ENCODE measurements at places on chromosomes 4 and X.

DNA sequence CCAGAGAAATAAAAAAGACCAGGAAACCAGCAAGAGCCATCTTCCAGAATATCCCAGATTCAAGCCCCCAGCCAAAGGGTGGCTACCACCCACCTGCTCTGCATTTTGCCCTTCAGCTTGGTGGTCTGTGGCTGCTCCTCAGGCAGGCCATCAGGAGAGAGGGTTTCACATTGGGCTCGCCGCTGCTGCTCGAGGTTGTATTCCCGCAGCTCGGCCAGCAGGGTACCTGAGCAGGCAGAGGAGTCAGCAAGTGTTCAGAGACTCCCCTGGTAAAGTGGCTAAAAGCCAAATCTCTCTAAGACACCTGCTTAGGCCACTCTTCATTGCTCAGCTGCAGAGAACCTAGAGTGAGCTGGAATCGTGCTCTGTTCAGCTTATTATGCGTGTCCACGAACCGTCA, 110.8 kb upstream of the HSD17B10 start:
- DNase-seq: no peak
- no peaks in the 10 kb centered on the region for H3K27me3 ChIP-seq
- H3K4me1 ChIP-seq: peaks cover 5% of the 10 kb centered on the region
- no peak overlapping the region for H3K27ac ChIP-seq
- H3K36me3 ChIP-seq: peaks cover 78% of the 10 kb centered on the region
- H3K4me3 ChIP-seq: no peak overlapping the region

DNA sequence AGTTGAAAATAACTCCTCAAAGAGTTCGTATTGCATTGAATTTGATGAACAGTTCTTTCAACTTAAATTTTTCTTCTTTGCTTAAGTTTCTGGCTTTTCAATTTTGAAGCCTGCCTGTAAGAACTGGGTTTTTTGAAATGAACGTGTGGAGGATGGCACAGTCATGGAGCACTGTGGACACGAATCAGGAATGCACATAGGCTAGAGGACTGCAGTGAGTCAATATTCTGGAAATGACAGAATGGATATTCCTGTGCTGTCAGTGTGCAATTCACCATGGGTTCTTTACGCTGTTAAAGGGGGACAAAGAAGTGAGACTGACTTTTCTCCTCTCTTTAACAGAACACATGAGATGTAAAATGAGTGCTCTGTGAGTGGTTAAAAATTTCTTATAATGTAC, 368.0 kb upstream of the AGA start:
- DNase-seq: no peak
- no peaks in the 10 kb centered on the region for H3K27me3 ChIP-seq
- H3K4me1 ChIP-seq: no peaks in the 10 kb centered on the region
- no peak overlapping the region for H3K4me3 ChIP-seq

DNA sequence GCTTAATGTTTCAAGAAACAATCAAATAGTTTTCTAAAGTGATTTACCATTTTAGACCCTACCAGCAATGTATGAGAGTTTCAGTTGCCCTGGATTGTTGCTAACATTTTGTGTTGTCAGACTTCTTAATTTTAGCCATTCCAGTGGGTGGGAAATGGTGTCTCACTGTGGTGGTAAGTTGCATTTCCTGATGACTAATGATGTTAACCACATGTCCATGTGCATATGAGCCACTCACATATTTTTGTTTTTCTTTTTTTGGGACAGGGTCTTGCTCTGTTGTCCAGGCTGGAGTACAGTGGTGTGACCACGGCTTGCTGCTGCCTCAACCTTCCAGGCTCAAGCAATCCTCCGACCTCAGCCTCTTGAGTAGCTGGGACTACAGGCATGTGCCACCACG, 48.3 kb downstream of the MED28 start:
- H3K36me3 ChIP-seq: no peaks in the 10 kb centered on the region
- no peaks in the 10 kb centered on the region for H3K4me1 ChIP-seq
- H3K4me3 ChIP-seq: no peak overlapping the region
- no peaks in the 10 kb centered on the region for H3K27me3 ChIP-seq

DNA sequence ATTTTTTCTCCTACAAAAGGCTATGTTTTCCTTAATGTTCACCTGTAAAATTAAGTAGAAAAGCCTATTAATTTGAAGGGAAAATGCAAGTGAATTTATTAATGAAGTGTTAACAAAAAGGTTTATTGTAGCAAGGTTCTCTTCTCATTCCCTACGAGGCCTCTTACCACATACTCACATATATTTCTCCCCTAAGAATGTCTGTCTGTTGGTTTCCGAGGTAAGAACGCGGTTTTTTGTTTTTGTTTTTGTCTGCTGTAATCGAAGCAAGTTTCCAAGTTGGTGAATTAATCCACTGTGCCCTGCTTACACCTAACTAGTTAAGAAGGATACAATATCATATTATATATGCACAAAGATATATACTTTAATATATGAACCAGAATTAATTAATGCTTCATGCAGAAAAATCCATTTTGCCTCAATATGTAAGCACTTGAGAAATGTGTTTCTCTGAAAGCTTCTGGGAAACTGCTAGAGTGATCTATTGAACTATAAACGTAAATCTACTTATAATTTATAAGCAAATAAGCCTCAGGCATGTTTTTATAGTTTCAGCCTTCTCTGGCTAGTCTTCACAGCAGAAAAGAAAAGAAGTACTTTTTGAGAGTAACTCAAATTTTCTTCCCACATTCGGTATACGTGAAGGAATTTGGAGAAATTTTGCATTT, 120.8 kb downstream of the EGF start:
- H3K4me3 ChIP-seq: no peak overlapping the region
- no peaks in the 10 kb centered on the region for H3K36me3 ChIP-seq
- H3K27ac ChIP-seq: no peak overlapping the region
- H3K4me1 ChIP-seq: no peaks in the 10 kb centered on the region

DNA sequence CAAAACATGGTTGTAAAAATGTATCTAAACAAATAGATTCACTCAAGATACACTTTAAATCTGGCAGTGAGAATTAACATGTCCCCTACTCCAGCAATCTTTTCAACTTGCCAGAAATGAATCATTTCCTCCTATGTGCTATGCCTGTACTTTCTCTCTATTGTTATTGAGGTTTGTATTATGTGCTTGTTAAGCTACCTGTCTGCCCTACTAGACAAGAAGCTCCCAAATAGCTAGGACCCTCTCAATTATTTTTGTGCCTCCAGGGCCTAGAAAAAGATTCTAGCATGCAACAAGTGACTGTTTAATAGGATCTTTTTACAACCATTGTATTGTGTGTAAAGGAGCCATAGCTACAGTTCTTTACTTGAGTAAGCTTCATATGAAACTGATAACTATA, 3.5 kb upstream of the SAP30 start:
- peaks cover 13% of the 10 kb centered on the region for H3K4me1 ChIP-seq
- H3K27ac ChIP-seq: no peak overlapping the region
- peak; percentile 53 for DNase-seq
- peak overlapping the region; percentile 40 for H3K4me3 ChIP-seq

- peak; percentile 85 for DNase-seq
- H3K36me3 ChIP-seq: no peaks in the 10 kb centered on the region
- no peaks in the 10 kb centered on the region for H3K27me3 ChIP-seq
- H3K4me3 ChIP-seq: no peak overlapping the region
- H3K4me1 ChIP-seq: no peaks in the 10 kb centered on the region
Measured at GRCh38 chrX:104370089-104370488, 115.4 kb upstream of the ESX1 start.

DNA sequence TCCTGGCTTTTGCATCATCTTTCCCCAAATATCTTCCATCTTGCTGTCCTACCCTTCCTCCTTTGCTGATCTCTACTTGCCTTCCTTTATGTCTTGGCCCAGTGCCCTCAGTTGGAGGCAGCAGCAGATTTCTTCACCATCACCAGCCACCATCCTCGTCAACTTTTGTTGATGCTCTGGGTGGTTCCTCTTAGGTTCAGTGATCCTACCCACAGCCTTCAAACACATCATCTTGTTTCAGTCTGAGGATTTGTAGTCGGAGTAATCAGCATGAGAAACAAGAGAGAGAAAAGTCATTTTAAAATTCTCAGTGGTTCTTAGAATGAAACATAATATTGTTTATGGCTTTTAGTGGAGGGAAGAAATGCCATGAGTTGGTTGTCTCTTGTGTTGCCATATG, 65.8 kb downstream of the FTHL17 start:
- H3K4me3 ChIP-seq: no peak overlapping the region
- no peaks in the 10 kb centered on the region for H3K36me3 ChIP-seq
- peaks cover 16% of the 10 kb centered on the region for H3K27me3 ChIP-seq

All from PC-3 (cell line).